NCI-H524 treated with DMSO at 0.1 percent for 48 hours (cell line): ENCODE measurements at places on chromosomes 2 and 18.

DNA sequence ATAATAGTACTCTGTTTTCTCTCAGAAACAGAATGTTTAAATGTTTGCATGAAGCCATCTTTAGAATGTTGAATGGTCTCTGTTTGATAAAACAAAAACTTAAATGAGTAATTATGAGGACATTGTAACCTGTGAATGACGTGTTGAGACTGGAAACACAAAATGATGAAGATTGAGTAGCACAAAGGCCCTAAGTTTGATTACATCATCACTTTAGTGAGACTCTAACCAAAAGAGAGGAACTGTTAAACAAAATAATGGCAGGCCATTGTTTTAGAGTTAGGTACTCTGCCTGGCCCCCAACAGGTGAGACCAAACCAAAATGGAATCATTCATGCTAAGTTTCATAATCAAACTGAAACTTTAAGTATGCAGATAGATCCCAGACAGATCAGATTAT is 1561.7 kb upstream of the SLC39A10 start:
- no peak for DNase-seq

DNA sequence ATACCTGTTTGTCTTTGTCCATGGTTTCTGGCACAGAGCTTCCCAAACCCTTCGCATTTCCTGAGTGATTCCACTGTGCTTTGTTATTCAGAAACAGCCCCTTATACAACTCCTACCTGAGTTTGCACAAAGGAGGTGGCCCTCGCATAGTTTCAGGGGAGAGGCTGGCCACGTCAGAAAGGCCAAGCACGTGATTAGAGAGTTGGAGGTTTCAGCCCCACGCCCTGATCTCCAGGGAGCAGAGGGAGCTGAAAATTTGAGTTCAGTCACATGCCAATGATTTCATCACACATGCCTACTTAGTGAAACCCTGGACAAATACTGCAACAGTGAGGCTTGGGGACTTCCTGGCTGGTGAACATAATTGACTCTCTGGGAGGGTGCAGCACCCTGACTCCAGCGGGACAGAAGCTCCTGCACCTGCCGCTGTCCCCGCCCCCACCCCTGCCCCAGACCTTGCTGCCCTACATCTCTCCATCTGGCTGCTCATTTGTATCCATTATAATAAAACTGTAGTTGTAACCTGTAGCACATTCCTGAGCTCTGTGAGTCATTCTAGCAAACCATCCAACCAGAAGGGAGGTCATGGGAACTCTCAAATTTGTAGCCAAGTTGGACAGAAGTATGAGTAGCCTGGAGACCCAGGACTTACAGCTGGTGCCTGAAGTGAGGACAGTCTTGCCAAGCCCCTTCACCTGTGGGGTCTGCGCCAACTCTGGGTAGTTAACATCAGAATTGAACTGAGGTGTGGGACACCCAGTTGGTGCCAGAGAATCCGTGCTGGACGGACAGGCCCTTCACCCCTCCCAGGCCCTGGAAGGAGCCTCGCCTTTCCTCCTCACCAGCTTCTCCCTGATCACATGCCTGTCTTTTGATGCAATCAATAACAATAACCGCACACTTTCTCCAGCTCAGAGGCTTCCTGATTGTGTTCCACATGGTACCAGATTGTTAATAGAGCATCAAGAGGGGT is 224.3 kb downstream of the ANAPC1 start:
- DNase-seq = no peak

DNA sequence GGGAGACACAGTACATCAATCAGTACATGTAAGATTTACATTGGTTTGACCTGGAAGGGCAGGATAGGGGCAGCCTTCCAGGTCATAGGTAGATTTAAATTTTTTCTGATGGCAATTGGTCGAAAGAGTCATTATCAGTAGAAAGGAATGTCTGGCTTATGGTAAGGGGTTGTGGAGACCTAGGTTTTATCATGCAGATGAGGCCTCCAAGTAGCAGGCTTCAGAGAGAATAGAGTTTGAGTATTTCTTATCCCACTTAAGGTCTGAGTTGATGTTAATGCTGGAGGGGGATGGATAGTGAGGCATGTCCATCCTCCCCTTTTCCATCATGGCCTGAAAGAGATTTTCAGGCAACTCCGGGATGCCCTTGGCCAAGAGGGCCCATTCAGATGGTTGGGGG is 60.7 kb downstream of the SPTBN1 start:
- DNase-seq = no peak

DNA sequence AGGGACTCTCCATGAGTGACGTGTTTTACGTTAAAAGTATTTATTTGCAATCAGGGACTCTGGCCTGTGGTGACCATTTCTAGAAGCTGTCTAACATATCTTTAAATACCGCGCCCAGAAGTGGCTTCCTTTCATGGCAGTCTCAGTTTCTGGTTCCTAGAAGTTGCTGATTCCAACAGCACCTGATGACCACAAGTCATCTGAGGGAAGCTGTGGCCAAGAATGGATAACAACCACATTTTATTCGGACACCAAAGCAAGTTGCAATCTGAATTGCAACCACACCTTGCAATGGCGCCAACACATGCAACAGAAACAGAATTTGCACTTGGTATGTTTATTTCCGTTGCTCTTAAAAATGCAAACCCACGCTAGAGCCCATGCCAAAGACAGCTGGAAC is 33.1 kb downstream of the MEX3C start:
- DNase-seq = no peak

DNA sequence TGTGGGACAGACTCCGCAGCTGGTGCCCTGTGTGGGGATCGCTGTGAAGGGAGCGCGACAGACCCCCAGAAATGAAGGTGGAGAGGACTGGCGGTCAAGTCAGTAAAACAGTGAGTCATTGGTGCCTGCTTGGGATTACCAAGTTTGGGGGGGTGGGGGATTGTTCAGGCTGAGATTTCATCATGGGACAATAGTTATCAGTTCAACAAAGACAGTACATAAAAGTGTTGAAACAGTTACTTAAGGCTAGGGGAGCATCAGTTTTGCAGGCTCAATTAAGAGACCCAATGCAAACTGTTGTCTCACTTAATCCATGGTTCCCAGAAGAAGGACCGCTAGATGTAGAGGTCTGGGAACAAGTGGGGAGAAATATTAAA is 42.4 kb upstream of the PDK1 start:
- no peak for DNase-seq

GRCh38 chr2:197010200-197011020 is 83.9 kb upstream of the PGAP1 start:
- no peak for DNase-seq

- no peak for DNase-seq
Observed at GRCh38 chr2:240481720-240482119, 46.3 kb downstream of the GPC1 start.

GRCh38 chr2:7709907-7710306 is 792.7 kb downstream of the RNF144A start:
- DNase-seq = no peak

GRCh38 chr2:88423733-88424132 is 28.8 kb downstream of the FOXI3 start:
- DNase-seq = no peak

GRCh38 chr2:110748489-110748867 is 16.1 kb downstream of the ACOXL start:
- DNase-seq = no peak

DNA sequence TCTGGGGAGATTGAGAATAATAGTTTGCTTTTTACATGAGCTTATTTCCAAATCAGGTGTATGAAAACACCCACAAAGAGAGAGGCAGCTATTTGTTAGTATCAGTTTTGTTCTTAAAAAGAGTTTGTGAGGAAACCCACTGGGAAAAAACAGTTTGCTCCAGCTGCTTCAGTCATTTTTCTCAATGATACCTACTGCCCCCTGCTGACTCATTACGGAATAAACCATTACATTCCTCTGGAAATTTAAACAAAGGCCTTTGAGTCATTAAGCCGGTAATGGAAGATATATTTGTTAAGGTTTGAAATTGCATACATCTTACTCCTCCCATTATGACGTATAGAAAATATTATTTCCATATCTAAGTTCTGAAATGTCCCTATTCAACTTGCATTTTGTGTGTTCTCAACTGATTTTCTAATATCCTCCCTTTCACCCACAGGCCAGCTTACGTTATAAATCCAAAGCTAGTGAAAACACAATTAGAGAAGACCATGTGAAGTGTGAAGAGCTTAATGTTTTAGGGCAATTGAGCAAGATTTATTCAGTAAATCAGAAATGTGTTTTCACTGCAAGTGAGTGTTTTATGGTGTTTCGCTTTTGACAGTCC is 761.6 kb downstream of the DSC3 start:
- no peak for DNase-seq

DNA sequence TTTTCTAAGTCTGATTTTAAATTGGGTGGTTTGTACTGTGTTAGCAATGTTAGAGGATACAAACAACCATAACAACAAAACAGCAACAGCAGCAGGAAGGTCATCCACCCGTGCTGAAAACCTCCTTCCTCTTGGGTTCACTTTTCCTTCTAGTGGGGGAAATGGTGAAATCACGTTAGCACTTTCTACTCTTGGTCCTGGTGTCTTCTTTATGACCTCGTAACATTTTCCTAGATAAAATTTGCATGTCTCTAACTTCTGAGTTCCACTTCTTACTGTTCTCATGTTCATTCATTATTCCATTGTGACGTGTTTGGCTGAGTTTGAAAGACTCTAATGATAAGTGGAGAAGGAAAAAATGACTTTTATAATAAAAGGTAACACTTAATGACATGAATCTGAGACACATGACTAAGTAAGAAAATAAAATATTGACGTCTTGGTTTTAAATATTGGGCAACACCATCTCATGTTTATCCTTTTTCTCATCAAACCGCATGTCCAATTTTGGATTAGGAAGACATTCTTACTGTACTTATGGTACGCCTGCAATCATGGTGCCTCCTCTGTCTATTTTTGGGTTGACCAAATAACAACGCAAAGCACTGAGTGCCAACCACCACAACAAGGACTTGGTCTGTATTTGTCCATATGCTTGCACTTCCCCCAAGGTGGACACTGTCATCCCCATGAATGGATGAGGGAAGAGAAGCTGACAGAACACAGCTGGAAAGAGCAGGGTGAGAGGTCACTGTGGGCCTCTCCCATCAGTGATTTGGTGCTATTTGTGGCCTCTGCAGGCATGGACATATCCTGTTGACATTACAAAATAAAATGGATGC is 25.7 kb upstream of the IL1R1 start:
- no peak for DNase-seq

DNA sequence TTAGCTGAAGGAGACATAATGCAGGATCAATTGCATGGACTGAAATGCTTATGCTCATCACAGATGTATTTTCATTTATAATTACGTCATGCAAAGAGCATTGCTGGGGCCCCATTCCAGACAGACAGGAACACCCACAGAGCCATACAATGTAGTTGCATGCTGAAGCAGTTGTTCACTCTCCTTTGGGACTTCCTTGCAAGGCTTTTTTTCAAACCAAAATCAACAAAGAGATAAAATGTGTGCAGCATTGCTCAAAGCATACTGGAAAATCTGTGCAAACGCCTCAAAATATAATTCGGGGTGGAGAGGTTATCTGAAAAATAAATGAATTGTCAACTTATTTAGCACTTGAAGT is 463.2 kb downstream of the CDH2 start:
- DNase-seq = no peak

DNA sequence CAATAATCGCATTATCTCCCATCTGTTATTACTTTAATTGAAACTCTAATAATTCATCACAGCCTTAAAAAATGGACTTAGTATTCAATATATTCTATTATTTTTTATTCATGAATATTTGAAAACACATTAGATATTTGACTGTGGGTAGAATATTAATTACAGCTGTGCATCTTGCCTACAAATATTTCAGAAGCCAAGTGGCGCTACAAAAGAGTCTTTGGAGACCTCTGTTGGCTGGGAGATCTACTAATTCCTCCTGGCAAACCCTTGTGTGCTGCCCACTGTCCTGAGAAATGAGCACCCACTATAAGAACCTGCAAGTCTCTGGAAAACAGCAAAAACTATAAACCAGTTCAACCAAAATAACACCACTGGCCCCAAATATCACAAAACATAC is 54.5 kb downstream of the PRELID3A start:
- DNase-seq = no peak

DNA sequence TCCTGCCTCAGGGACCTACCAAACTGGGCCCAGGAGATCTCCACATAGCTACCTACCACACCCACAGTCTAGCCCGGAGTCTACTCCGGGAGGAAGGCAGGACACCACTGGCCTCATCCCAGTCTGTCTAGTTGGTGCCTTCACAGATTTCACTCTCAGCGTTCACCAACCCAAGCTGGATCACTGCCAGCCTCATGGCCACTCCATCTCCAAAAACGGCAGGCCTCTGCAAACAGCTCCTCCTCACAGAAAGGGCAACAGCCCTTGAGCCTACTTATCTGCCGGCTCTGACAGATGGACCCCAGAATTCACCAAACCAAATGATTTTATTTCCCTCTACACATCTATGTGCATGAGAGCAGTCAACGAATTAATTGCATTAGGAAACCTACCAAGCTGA is 61.3 kb downstream of the NCKAP5 start:
- DNase-seq = peak; percentile 85
